Stimulated activated CD4-positive, alpha-beta T cell treated with anti-CD3 and anti-CD28 coated beads, Interleukin-2, amount 100 ng/mL, for 24 hours (primary cell): ENCODE measurements at places on chromosomes 2 and 18.

DNA sequence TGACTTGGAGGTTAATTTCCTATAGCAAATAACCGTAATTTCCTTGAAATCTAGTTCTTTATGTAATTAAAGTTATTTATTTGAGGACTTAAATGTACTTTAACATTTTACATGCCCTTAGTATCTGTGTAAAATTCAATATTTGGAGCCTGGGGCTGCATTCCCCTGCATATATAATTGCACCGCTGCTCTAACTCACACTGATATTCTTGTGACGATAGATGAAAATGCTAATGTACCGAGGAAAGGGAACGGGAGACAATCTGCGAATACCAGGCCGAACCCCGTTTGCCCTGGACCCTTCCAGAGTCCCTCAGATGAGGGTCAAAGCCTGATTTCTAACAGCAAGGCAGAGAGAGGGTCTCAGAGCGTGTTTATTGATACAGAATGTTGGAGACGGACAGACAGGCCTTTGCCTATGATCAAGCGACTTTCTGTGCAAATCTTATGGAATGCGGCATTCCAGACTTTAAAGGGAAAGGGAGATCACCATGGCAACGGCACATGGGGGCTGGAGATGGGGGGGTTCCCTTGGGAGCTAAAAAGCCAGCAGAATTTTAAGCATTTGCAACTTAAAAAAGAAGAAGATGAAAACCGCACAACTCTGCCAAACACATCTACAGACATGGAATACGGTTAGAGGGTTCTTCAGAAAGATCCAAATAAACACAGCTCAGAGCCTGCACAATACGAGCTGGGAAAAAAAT, 57.6 kb upstream of the TWIST2 start:
- DNase-seq: no peak

DNA sequence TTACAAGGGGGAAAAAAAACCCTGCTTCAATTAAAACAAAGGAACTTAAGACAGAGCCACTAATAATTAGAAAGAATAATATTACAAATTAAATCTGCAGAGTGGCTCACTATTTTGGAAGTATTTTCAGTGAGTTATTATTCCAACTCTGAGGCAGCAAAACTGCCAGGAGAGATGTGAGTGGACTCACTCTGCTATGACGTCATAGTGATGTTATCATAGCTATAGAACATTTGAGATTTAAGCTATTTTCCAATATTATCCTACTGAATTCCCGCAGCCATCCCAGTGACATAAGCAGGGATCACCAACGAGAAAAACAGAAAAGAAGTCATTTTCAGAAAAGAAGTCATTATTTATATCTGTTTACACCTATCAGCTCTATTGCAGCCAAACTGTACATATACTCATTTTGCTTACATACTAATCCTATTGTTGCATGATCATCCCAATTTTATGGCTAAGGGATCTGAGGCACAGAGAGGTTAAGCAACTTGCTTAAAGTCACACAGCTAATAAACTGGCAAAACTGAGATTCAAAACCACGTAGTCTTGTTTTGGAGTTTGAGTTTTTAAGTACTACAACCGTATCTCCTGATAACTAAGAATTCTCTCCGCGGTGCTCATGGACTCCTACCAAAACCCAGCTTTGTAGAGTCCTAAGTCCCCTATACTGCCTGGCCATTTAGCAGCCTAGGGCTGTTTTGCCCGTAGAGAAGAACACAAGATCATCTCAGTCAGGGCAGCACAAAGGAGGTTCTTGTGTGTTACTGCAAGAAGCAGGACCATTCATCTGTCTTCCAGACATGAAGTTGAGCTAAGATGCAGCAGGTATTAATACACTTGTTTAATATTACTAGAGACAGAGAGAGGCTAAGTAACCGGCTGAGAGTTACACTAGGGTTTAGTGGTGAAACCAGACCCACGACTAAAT, 299.8 kb downstream of the TCF4 start:
- no peak for DNase-seq

DNA sequence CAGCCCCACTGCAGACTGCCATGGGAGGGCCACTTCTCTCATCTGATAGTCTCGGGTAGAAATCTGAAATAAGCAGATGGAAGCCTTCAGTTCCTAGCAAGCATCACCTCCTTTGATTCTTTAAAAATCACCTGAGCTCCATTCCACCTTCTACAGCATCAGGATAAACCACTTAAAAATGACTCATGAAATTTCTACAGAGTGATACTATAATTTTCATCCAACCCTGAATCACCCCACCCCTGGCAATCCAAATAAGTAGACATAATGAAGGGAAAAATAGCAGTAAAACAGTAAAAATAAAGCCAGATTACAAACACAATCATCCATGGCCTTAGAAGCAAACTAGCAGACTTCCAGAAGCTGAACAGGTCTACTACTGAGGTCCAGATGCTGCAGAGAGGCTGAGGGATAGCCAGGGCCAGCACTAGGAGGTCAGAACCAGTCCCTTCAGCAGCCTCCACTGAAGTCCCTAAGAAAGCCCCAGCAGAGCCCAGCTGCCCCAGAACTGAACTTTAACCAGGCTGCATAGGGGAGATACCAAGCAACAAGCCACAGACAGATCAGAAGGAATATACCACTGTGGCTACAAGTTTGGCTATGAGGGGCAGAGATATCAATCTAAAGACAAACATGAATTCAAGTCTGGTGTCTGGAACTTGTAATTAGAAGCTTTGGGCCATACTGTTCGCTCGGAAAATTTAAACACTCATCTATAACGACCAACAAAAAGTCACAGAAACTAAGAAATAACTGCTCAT, 54.7 kb upstream of the RNU4ATAC start:
- no peak for DNase-seq

GRCh38 chr18:79199691-79200374, 130.6 kb downstream of the ATP9B start:
- no peak for DNase-seq

GRCh38 chr18:35441857-35442595, 55.7 kb downstream of the INO80C start:
- no peak for DNase-seq

DNA sequence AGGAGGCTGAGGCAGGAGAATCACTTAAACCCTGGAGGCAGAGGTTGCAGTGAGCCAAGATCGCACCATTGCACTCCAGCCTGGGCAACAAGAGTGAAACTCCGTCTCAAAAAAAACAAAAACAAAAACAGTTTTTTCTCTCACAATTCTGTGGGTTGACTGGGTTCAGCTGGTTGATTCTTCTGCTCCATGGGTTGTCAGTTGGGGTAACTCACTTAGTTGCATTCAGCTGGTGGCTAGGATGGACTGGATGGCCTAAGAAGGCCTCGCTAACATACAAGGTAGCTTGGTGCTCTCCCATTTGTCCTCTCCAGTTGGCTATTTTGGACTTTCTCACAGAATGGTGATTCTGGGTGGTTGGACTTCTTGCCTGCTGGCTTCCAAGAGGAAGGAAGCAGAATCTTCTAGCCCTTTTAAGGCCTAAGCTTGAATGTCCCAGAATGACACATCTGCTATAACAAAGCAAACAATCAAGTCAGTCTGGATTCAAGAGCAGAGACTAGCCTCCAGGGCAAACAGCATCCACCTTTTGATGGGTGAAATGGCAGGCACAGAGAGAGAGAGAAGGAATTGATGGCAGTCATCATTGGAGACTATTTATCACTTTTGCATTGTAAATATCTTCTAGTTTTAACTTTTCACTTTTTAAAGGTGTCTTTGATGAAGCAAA, 17.9 kb downstream of the LAMA3 start:
- no peak for DNase-seq

- DNase-seq: no peak
Observed at GRCh38 chr18:63135101-63135500, 184.5 kb downstream of the BCL2 start.

DNA sequence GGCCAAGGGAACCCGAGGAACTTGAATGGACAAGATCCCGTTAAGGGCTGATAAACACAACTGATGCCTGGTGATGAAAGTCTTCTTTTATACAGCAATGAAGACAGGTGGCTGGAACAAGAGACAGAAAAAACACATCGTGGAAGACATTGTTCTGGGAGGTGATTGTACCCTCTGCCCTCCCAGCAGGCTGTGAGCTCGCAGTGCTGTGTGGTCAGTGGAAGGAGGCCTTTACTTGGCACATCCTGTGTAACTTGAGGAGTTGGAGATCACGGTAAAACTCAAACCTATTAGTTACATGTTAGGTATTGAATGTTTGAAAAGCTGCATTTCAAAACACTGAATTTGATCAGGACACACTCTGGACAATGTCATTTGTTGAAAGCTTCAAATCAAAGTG, 249.9 kb upstream of the EPAS1 start:
- DNase-seq: no peak

DNA sequence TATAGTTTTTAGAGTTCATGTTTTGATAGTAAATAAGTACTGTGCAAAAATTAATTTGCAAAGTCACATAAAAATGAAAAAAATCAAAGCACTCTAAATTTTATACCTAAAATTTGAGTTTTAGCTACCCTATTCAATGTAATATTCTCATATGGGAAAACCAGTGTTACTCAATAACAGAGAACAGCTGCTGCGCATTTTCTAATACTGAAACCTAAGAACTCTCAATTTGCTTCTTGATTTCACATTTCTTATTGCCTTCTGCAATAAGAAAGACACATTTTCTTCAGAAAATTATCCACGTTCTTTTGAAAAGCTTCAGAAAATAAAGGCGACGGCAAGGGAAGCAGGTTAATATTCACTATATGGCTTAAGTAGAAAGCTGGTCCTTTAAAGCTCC, 199.1 kb upstream of the CCDC150 start:
- DNase-seq: no peak

DNA sequence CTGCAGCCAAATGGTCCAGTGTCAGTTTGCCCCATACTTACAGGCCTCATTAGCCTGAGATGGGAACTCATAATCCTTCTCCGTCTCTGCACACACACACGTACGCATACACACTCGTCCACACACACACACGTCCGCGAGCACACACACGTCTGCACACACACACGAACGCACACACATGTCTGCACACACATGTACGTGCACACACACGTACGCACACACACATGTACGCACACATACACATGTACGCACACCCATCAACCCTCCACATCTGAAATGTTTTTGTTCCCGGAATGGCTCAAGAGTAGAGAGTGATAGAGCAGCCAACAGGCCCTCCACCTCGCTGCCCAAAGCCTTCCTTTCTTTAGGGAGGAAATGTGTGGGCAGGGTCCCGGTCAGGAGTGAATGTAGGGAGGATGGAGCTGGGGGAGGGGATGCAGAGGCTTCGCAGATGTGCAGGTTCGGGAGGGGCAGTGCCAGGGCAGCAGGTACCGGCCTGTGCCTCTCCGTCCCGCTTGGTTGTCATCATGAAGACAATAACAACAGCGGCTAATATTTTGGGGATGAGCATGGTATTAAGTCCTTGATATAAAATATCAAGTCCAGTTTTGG, 52.7 kb downstream of the PTGR3 start:
- no peak for DNase-seq

- DNase-seq: no peak
Observed at GRCh38 chr2:177520324-177520723, 127.8 kb downstream of the AGPS start.

DNA sequence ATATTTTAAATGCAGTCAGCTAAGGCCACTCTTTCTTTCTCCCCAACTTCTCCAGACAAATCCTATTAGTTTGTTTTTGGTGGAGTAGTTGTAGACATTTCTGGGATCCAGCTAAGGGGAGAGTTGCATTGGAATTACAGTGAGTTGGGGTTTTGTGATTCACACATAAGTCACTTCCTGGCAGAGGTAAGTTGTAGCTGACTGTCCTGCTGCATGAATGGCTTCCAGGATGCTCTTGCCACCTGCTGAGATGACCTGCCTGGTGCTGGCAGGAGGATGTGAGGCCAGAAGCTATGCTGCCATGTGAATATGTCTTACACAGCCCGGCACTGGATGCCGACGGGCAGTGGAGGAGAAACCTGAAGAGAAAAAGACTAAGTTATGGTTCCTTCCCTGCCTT, 243.7 kb downstream of the TDRD15 start:
- DNase-seq: no peak

DNA sequence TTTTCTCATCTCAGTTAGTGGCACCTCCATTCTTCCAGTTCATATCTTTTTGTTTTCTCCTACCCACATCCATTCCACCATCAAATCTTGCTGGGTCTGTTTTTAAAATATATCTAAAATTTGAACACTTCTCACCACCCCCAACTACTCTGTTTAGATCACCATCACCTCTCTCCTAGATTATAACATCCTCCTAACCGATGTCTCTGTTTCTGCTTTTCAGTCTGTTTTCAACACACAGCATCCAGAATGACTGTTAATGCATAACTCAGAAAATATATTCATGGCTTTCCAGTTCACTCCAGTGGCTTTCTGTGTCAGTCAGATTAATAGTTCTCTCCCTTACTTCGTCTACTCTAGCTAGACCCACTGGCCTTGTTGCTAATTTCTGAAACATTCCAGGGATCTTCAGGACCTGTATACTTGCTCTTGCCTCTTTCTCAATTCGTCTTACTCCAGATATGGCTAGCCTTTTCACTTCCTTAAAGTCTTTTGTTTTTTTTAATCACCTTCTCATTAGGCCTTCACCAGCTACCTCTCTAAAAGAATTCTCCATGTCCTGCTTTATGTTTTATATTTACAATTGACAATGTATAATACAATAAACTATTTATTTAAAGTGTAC, 105.3 kb downstream of the COMMD1 start:
- no peak for DNase-seq

- DNase-seq: no peak
Observed at GRCh38 chr2:177169810-177170514, 42.6 kb upstream of the HNRNPA3 start.

- DNase-seq: no peak
Observed at GRCh38 chr2:113784823-113785744, 28.6 kb upstream of the SLC35F5 start.

DNA sequence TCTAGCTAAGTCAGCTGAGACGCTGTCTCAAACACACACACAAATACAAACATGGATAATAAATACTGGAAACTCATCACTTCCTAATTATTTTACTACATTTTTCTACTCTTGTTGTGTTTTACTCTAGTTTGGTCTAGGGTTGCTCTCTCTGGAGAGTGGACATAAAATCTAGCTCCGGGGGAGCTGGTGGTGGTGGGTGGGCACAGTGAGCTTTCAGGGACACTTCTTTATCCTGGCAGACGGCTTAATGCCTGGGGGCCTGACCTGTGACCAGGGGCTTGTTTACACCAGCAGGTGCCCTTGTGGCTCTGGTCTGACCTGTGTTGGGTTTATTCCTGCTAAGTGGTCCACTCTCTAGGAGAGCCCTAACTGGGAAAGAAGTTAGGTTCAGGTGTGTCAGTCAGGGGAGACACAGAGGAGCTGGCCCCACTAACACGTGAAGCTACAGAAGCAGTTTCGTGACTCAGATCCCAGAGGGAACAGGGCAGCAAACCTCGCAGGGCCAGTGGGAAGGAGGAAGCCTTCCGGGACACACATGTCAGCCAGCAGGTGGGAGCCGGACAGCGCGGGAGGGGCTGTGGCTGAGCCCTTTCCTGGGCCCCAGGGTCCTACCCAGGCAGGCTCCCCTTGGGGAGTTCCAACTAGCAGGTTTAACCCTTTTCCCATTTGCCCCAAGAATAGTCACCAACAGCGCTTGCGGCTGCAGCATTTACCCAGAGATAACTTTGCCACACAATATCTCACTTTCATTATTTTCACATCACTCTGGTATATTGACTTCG, 22.5 kb upstream of the BOK start:
- no peak for DNase-seq
